ENCODE measurements at places on chromosomes 3 and 15.

- no peak for DNase-seq
Measured at GRCh38 chr3:194279701-194280360, 71.3 kb downstream of the CPN2 start.

DNA sequence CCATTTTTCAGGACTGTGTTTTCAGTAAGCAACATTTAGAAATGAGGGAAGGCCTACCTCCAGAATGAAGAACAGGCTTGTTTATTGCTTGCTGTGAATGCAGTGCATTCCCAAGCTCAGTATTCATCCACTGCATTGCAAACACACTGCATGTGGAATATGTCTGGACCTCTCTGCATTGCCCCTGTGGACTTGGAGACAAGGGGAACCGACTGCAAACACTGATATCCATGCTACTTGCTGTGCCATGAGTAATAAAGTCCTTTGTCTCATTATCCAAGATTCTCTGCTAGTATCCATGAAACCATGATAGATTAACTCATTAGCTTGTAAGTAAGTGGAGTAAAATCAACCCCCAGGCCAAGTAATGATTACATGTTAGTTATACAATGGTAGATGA is 301.2 kb upstream of the NR2E3 start:
- no peak for DNase-seq

- no peak for DNase-seq
Measured at GRCh38 chr3:9881441-9881840, 1.4 kb upstream of the CIDEC start.

GRCh38 chr3:9316881-9317361 is 45.9 kb upstream of the THUMPD3 start:
- DNase-seq: no peak

DNA sequence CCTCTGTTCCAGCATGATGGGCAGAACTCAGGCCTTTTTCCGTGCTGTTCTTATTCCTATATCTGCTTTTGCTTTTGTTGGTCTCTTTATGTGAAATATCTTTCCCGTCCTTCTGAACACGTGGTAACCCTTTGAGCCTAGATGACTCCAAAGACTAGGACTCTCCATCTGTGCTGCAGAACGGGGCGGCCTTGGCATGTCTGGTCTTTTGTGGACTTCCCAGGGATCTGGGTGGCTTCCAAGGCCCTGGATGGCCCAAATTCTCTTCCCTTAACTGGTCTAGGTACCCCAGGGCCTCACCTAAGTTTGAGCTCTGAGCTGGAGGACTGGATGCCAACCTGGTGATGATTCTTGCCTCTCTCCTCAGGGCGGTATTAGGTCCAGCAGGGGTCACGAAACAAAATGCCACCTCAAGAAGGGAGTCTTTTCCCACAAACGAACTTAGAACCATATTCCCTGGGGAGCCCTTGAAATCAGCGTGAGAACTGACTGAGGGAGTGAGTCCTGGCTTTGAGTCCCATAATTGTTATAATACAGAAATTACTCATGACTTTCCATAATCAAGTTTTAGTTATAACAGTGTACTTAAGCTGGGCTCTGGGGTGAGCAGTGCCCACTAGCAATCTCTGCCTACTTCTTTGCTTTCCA is 13.8 kb downstream of the TLNRD1 start:
- no peak for DNase-seq

DNA sequence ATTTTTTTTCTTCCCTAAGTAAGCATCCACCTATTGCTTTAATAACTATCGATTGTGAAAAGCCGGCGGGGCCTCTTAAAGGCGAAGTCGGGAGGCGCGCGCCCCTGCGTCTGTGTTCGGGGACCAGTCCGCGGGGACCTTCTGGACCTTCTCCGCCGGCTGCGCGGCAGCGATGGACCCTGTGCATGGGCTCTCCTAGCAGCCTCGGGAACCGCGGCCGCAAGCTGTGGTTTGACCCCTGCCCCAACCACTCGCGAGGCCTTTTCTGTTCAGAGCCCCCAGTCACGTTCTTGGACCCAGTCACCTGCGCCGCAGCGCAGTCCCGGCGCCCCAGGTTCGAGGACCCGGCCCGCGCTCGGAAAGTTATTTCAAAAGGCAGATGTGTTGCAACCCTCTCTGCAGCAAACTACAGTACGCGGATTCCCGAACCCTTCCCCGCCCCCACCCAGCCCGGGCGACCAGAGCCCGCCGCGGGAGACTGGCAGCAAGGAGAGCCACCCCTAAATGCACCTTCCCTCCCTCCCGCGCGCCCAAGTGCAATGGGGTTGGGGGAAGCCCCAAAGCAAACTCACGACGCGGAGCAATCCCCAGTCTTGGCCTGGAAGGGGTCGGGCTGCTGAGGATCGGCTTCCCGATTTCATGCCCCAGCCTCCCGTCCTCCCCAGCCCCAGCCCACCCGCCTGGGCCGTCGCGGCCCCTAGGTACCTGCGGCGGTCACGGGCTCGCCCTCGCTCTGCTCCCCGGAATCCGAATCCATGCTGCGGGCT is 684 bp downstream of the TNFAIP8L3 start:
- no peak for DNase-seq

DNA sequence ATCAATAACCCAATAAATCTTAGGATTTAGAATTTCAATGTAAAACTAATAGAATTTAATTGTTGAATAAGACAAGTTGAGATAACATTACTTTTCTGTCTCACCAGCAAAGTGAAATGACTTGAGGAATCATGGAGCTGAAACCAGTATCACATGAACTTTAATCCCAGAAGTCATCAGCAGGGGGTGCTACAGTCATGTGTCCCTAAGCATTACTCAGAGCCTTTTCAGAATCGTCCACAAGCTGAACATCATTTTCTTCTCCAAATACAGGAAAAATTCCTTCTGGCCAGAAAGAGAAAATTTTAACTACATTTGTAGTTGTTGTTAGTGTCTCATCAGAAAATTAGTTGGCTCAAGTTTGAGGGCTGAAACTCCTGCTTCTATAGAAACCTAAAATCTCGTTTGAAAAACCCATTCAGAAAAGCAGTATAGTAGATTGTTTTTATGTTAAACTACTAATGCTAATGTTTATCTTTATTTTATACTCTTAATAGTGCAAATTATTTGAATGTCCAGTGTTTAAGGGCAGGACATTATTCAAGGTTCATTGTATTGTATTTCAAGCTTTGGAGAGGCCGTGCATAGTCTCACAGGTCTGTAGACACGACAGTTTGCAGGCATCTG is 384.1 kb downstream of the PLOD2 start:
- peak; percentile 28 for DNase-seq

- no peak for DNase-seq
Measured at GRCh38 chr3:16884084-16884747, 539 bp upstream of the PLCL2 start.

- DNase-seq: no peak
Measured at GRCh38 chr15:79372428-79372827, 59.7 kb upstream of the MINAR1 start.

GRCh38 chr3:20810555-20810954 is 624.5 kb upstream of the SGO1 start:
- DNase-seq: no peak

- no peak for DNase-seq
Measured at GRCh38 chr15:33425142-33425541, 114.4 kb downstream of the RYR3 start.

- peak; percentile 83 for DNase-seq
Measured at GRCh38 chr3:15768421-15769255, 29.1 kb downstream of the ANKRD28 start.

DNA sequence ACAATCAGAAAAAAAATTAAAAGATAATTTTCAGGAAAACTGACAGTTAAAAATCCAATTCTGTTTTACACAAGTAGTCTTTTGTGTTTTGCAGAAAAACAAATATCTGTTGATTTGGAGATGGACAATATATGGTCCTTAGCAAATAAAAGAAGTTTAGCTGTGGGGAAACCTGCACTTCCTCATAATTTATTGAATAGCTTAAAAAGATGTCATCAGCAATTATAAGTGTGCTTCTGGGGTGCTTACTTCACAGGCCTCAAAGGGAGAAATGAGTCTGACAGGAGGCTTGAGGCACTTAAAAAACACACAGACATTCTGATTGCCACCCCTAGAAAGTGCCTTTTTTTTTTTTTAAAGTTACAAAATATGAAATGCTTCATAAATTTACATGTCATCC is 31.6 kb upstream of the CERS3 start:
- no peak for DNase-seq

All from Panc1 (cell line).